ENCODE measurements at places on chromosomes 3 and 15.
A peak's percentile ranks its signal among the peaks of the same experiment; 100 is the strongest.

- DNase-seq = no peak
These were observed 165.8 kb upstream of the SLC2A2 start for GRCh38 chr3:171192176-171192854.

DNA sequence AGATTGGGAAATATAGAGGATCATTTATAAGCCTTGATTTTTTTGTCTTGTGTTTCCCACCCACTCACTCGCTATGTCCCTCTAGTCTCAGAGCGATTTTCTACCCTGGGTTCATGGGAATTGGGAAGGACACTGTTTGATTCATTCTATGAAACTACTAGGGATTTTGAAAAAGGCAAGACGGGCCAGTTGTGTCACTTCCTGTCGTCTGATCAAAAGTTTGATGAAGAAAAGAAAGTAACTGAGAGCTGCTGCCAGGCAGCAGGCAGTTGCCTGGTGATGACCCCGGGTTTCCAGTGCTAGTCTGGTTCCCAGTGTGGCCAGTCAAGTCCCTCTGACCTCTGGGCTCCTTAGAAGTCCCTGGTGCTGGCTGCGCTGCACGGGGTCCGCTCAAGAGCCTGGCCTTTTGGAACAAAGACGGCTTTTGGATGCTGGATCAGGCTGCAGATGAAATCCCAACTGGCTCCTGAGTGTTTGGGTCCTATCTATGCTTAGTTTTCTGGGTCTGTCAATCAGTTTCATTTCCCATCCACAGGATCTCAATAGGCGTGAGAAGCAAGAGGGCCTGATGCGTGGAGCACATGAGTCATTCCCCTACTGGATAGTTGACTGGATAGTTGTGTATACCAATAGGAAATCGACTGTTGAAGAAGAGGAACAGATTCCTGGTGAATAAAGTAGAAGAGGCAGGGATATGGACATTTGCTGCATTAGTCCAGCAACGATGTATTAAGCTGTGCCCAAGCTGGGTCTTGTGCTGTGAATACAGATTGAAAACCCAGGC lies 89.7 kb downstream of the EEFSEC start:
- DNase-seq = no peak

GRCh38 chr3:47482366-47482765 lies 6.6 kb upstream of the SCAP start:
- DNase-seq = no peak

DNA sequence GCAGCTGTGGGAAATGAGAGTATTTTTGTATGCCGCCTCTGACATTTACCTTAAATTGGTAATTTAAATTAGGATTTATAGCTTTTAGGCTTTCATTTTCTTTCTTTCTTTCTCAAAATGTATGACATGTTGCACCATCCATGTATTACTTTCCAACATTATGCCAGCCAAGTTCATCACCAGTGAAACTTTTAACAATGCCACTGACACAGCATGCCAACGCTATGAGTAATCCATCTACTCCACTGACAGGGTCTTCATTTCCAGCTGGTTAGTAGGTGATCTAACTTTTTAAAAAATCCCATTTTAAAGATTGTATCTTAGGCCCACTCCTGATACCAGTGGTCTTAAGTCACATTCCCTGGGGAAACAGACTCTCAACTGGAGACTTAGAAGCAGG lies 21.8 kb upstream of the CLDN16 start:
- no peak for DNase-seq

DNA sequence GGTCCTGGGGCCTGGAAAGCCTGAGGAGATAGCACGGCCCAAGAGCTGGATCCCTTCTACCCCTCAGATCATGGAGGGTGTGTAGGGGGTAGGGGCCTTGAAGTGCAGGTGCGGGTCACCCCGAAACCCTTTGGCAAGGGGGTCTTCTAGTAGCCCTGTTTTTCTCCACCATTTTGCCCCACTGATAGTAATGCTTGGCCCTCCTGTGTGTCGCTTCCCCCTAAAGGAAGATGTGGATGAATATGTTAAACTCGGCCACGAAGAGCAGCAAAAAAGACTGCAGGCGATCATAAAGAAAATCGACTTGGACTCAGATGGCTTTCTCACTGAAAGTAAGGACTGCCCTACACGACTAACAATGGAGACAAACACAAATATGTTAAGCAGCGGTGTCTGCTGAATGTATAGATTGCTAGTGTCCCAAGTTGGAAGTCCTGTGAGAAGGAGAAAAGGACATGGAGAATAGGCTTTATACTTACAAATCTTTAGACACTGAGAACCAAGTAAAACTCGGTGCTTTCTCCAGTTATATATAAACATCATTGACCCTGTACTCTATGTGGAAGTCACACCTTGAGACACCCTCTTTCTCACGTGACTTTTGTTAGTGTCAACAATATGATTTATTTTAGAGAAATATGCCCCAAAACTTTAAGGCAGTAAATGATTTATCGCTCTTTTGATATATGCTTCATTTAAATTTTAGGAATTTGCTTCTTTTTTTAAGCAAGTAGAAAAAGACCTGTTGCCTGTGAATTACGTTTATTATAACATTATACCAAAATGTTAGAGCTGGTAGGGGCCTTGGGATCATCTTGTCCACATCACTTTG lies 802 bp downstream of the RCN2 start:
- no peak for DNase-seq

DNA sequence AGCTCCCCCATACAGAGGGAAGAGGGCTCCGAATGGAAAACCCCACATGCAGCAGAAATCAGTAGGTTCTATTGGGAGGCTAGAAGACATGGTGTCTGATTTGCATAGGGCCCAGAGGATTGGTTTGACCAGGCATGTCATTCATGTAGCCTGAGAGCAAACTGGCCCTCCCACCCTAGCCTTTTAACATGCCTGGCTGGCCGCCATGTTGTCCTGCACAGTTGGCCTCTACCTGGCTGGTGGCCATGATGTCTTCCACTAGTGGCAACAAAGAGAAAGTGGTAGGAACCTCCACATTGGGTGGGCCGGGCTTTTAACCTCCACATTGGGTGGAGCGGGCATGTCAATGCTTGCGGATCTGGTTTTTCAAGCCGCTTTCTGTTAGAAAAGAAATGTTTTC lies 312.1 kb downstream of the TAFA4 start:
- DNase-seq = no peak

DNA sequence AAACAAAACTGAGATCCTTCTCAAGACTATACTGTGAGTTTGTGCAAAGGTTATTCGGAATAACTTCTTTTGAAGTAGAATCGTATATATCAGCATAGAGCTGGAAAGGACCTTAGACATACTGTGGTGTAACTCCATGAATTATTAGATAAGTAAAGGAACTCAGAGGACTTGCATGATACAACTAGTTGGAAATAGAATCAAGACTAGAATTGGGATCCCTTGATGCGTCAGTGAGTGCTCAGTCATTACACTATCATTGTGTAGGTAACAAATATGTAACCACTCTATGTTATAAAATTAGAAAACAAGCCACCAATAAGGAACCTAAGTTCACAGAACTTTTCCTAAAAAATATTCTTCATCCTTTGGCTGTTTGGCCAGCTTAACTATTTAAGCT lies 61.1 kb downstream of the CBLB start:
- no peak for DNase-seq

- DNase-seq = peak; percentile 78
These were observed 152.2 kb downstream of the ALCAM start for GRCh38 chr3:105518806-105519418.

- DNase-seq = no peak
These were observed 3.0 kb downstream of the HEG1 start for GRCh38 chr3:125052624-125053303.

- DNase-seq = no peak
These were observed 52.5 kb upstream of the SUCLG2 start for GRCh38 chr3:67706934-67707333.

DNA sequence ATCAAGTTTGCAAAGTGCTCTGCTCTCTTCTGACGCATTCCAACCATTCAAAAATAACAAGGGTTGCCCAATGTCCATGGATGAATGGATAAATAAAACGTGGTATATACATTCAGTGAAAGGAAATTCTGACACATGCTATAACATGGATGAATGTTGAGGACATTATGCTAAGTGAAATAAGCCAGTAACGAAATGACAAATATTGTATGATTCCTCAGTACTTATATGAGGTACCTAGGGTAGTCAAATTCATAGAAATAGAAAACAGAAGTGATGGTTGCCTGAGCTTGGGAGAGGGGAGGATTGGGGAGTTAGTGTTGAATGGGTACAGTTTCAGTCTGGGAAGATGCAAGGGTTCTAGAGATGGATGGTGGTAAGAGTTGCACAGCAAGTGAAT lies 33.9 kb downstream of the SH3BP5 start:
- DNase-seq = no peak

GRCh38 chr3:194306771-194307640 lies 44.1 kb downstream of the CPN2 start:
- DNase-seq = no peak

DNA sequence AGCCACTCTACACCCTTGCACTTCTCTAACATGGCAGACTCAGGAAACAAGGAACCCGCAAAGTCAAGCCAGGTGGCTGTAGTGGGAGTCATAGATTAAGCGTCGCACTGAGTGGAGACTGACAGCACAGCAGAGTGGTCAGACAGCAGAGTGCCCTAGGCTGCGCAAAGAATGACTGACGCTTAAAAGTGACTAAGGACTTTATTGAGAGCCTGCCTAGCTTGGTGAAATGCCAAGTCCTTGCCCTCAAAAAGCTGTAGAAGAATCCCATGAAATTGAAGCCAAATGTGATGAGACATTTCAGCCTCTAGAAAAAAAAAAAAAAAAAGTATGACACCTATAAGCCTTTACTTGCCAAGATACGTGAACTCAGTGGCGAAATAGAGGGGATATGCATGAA lies 30.2 kb downstream of the NCEH1 start:
- no peak for DNase-seq

GRCh38 chr15:92907896-92908712 lies 8.0 kb downstream of the CHD2 start:
- DNase-seq = peak; percentile 59

DNA sequence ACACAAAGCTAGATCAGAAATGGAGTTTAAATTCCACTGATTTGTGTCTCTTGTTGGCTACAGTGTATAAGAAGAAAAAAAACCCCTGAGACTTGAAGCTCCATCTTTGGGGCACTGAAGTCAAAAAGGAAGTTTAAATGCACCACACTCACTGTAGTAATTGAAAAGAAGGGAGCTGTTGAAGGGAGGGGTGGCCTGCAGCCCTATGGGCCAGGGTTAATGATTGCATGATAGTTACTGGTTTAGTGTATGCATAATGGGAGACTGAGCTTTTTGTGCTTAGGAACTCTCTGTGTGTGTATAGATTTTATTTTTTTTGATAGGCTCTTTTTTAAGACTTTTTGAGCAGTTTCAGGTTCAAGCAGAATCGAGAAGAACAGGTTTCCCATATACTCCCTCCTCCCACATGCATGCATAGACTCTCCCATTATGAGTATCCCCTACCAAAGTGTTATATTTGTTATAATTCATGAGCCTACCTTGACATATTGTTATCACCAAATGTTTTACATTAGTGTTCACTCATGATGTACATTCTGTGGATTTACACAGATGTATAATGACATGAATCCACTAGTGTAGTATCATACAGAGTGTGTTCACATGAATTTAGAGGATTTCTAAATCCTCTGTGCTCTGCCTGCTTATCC lies 88.2 kb downstream of the TNFAIP8L3 start:
- no peak for DNase-seq

GRCh38 chr3:48634661-48635221 lies 520 bp downstream of the SLC26A6 start:
- no peak for DNase-seq

DNA sequence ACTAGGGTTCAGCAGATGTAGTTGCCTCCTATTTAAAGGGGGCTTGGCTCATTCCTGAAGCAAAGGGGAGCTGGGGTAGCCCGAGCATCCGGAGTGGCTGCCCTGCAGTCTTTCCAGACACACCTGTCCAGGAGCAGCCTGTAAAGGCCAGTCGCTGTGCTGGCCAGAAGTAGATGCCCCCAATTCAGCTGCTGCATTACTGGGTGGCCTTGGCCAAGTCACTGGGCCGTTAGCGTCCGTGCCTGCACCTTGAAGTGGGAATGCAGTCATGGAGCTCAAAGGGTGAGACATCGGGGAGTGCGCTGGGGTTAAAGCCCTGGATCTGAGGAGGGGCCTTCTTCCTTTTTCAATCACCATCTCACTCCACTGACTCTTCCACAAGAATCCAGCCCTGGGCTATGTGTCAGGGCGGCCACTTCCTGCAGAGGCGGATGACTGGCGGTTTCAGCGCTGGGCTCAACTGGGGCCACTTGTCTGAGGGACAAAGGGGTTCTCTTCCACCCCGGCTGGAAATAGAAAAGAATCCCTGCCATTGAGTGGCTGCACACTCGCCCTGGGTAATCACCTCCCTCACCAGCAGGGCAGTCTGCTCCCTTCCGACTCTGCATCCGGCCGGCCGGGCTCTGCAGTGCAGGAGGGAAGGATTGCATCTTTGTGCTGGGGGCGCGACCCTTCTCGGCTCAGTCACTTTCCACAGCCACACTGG lies 11.8 kb downstream of the ALDH1A3 start:
- DNase-seq = no peak

DNA sequence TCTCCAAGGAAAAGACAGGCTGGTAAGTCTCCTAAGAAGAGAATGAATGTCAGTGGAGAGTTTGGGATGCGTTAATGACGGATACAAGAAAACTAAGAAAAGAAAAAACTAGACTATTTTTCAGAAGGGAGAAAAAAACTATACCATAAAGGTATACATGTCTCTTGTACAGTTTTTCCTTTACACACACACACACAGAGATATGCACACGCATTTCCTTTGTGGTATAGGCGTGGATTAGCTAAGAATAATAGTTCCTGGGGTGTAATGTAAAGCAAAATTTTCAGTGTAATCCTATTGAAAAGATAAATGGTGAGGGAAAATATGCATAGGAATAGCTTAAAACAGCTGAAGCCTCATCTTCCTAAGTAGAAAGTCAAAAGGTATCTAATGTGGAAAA lies 36.3 kb downstream of the GABPB1 start:
- no peak for DNase-seq

- DNase-seq = peak; percentile 0
These were observed 164.0 kb downstream of the NR2F2 start for GRCh38 chr15:96494505-96494904.

- peak; percentile 27 for DNase-seq
These were observed at the start of gene ZNF620 for GRCh38 chr3:40505599-40506462. Gene ZNF620 (plus strand): TSS chr3:40506039. CDS start chr3:40506353, 314 bp downstream.

DNA sequence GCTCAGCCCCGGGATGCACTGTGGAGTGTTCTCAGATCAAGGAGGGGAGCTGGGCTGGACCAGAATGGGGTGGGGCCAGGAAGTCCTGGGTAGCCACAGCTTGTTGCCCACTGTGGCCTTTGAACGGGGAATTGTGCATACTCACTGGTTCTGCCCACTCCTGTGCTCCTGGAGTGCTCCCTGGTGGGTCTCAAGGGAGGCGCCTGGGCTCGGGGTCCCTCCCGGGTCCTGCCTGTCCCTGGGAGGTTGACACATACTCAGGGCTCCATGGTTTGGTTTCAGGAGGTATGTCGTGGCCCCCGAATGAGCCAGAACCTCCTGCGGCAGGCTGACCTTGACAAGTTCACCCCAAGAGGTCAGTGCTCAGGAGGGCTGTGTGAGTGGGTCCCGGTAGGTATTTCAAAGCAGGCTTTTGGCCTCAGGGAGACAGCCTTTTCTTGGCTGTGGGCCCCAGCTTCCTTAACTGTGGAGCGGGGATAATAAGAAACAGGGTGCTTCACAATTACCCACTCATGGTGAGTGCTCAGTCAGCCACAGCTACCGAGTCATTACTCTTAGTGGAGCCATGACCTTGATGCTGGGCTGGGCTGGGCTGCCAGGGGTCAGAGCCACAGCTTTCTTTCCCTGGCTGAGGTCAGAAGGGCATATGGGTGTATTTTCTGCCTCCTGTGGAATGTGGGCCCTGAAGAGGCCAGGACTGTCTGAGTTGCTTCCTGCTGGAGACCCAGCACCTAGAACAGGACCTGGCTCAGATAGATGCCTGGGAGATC lies 7.6 kb downstream of the DNAH1 start:
- no peak for DNase-seq

GRCh38 chr15:70429056-70429722 lies 331.5 kb upstream of the TLE3 start:
- DNase-seq = no peak
